Islet precursor cell (in vitro differentiated cells): ENCODE measurements at places on chromosomes 16 and 17.

GRCh38 chr17:77493238-77493820 lies 352.6 kb downstream of the SEC14L1 start:
- DNase-seq = peak; percentile 45

- DNase-seq = no peak
Measured at GRCh38 chr16:87201790-87202189, 115.4 kb downstream of the C16orf95 start.

DNA sequence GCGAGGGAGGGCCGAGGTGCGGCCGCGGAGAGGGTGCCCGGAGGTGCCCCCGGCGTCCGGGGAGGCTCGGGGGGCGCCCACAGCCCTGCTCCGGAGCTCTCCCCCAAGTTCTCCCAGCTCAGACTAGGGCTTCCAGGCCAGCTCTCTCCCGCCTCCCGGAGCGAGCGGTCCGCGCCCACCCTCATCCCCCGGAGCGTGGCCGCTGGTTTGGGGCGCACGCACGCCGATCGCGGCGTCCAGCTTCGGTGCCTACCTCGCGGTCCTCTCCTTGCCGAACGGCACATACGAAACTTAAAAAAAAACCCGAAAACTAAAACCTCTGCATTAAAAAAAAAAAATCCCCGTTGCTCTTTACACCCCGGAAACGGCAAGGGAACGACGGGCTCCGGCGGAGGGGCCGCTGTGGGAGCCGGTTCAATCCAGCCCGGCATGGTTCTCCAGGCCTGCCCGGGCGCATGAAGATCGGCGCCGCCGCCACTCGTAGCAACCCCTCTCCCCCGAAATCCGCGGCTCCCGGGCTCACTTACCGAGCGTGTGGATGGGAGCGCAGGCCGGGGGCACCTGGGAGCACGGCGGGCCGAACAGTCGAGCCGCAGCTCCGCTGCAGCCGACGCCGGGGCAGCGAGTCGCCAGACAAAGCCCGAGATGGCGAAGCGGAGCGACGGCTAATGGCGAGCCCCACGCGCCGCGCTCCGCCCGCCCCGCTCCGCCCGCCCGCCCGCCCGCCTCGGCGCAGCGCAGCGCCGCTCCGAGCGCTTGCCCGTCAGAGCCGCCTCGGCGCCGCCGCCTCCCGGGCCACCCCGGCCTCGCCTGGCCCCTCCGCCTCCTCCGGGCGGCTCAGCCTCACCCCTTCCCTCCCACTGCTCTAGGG lies 973 bp upstream of the UBTF start:
- no peak for DNase-seq

- peak; percentile 73 for DNase-seq
Measured at GRCh38 chr16:80718480-80719220, 85.7 kb downstream of the CDYL2 start.

GRCh38 chr16:10629592-10629963 lies 49.2 kb upstream of the EMP2 start:
- DNase-seq = peak; percentile 90

DNA sequence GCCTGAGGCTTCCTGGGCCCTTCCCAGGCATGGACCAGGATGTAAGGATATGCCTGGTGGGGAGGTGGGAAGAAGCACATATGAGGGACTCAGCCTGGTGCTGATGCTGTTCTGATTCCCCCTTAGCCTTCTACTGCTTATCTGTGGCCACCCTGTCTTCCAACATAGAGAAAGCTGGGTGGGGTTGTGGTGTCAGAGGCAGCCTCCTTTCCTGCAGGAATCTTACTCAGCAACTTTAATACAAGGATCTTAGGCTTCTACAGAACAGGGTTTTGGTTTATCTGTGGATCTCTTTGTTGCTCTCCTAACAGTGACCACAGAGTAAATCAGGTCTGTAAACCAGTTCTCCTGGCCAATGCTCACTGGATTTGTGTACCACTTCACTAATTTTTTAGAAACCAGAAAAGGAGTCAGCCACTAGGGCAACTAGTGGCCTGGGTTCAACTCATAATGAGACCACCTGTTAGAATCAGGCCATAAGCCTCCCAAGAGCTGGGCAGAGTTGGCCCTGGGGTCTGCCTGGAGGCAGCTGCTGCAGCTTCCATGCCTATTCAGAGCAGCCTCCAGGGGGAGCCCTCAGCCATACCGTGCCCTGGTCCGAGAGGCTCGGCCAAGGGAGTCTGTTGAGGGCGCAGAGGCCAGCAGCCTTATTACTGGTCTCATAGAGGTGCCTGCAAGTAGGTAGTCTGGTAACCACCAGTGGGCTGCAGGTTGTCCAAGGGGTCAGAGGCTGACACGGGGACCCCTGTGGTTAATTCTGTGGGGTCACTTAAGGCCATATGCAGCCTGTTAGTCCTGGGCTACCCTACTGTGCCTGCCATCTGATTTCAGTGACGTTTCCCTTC lies 7.1 kb downstream of the HAS3 start:
- peak; percentile 88 for DNase-seq

DNA sequence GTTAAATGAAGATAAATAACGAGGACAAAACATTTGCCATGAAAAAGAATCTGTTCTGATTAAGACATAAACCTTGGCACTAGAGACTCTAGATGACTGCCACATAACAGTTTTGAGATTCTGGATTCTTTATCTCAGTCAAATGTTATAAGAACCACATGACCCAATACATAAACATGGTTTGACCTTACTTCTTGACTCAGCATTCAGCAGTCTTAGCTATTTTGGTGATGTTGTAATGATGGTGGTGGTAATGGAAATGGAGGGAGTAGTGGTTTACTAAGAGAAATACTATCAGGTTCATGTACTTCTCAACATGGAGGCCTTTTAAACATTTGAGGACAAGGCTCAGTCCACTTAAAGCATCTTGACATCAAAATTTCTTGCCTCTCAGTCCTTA lies 925.4 kb downstream of the CDH11 start:
- no peak for DNase-seq

GRCh38 chr17:53088481-53088880 lies 734.2 kb upstream of the KIF2B start:
- no peak for DNase-seq

DNA sequence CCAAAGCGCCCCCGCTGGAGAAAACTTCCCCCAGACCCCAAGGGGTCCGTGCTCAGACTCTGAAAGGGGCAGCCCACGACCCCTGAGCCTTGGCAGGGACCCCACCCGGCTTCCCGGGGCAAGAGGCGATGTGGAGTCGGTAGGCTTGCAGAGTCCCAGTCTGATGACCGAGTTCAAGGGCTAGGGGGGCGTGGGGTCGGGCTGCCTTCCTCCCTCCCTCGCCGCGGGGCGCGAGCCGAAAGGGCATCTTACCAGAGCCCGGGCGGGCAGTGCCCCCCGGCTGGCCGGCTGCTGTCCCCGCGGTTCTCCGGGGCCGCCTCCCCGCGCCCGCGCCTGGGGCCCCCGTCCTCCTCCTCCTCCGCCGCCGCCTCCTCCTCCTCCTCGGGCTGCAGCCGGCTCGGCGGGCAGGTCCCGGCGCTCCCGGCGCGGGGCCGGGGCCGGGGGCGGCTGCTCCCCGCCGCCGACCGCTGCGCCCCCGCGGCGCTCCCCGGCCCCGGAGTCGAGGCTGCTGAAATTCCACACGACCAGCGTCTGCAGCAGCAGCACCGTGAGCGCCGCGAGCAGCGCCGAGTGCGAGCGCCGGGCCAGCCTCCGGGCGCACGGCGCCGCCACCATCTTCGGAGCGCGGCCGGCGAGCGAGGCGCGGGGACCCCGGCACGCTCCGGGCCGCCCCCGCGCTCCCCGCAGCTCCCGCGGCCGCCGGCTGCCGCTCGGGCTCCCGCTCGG lies 415 bp downstream of the XYLT1 start:
- peak; percentile 56 for DNase-seq

DNA sequence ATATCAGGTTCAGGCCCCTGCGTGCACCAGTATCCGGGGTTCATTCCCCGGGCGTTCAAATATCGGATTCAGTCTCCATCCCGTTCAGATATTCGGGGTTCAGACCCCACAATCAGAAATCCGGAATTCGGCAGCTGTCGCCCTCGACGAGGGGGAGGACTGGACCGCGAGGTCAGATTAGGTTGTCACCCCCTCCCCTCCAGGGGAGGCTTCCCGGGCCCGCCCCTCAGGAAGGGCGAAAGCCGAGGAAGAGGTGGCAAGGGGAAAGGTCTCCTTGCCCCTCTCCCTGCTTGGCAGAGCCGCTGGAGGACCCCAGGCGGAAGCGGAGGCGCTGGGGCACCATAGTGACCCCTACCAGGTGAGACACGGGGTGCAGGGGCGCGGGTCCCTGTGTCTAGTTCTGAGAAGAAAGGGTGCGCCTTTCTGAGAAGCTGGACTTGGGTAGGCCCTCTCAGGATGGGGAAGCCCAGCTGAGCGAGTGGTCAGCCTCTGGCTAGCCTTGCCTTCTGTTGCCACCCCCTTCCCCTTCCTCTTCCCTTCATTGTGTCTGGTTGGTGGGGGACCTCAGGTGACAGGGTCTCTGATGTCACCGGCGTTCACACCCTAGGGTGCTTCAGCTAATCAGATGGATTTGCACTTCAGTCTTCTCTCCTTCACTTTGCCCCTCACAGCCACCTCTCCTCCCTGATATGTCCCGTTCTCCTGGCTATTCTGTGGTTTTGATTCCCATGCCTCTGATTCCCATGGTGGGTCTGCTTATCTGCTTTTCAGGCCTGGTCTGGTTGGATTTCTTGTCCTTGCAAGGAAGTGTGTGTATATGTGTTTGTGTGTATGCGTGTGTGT lies 844 bp downstream of the TAOK2 start:
- DNase-seq = peak; percentile 54

GRCh38 chr17:37713624-37714023 lies 31.2 kb downstream of the HNF1B start:
- DNase-seq = no peak

DNA sequence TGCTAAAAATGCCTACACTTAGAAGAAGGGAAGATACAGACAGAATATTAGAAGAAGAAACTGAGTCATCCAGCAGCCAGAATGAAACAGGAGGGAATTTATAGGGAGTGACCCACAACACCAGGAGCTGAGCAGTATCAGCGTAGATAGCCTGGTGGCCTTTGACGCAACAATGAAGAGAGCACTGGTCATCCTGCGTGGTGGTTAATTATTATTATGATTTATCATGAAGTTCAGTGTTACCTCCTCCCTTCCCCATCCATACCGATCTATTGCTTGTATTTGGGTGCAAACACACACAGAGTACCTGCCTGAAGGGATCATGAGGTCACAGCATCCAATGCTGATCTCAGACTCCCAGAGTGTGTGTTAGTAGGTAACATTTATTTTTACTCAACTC lies 38.5 kb downstream of the ERCC4 start:
- no peak for DNase-seq
